ENCODE measurements at places on chromosomes 7 and 10.
A peak's percentile ranks its signal among the peaks of the same experiment; 100 is the strongest.

DNA sequence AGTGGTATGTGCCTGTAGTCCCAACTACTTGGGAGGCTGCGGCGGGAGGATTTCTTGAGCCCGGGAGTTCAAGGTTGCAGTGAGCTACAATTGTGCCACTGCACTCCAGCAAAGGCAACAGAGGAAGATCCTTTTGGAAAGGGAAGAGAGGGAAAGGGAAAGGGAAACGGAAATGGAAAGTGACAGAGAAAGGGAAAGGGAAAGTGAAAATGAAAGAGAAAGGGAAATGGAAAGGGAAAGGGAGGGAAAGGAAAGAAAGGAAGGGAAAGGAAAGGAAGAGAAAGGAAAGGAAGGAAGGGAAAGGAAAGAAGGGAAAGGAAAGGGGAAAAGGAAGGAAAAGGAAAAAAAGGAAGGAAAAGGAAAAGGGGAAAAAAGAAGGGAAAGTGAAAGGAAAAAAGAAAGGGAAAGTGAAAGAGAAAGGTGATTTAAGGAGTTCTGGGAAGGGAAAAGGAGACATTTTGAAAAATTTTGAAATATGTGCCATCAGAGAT is 2.3 kb upstream of the ZC3HAV1 start:
- DNase-seq, result no peak

DNA sequence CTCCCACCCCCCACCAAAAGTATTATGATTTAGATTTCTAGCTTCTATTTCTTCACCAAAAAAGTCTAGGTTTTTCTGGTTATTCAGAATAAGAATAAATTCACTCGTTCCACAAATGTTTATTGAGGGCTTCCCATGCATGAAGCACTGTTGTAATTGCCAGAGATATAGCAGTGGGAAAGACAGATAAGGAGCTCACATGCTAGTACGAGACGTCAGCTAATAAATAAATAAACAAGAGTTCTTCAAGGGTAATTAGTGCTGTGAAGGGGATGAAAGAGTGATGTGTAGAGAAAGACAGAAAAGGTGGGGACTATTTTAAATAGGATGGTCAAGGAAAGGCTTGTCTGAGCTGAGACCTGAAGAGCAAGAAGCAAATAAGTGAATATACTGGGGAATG is 38.1 kb upstream of the SEPTIN7 start:
- DNase-seq, result no peak

GRCh38 chr10:97411406-97411805 is 10.3 kb upstream of the RRP12 start:
- no peak for DNase-seq

DNA sequence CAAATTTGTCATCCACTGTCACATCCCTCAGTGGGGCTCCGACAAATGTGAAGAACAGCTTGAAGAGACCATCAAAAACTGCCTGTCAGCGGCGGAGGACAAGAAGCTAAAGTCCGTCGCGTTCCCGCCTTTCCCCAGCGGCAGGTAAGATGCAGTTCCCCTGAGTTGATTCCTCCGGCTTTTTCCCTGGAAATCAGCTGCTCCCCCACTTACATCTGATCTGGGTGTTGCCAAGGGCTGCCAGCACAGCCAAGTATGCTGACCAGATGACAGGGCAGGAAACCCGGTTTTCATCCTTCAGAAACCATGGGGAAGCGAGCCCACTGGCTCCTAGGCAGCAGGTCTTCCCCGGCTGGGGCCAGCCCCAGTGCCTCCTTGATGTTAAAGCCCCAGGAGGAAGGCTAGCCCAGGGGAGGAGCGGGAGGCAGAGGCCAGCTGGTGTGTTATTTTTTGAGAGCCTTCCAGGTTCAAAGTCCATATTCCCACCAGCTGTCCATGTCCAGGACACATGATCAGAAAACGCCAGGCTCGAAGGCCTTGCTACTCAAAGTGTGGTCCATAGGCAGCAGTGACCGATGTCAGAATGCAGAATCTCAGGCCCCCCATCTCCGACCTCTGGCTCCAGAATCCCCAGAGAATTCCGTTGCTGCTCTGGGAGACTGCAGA is 23.4 kb downstream of the AIFM2 start:
- DNase-seq, result no peak

DNA sequence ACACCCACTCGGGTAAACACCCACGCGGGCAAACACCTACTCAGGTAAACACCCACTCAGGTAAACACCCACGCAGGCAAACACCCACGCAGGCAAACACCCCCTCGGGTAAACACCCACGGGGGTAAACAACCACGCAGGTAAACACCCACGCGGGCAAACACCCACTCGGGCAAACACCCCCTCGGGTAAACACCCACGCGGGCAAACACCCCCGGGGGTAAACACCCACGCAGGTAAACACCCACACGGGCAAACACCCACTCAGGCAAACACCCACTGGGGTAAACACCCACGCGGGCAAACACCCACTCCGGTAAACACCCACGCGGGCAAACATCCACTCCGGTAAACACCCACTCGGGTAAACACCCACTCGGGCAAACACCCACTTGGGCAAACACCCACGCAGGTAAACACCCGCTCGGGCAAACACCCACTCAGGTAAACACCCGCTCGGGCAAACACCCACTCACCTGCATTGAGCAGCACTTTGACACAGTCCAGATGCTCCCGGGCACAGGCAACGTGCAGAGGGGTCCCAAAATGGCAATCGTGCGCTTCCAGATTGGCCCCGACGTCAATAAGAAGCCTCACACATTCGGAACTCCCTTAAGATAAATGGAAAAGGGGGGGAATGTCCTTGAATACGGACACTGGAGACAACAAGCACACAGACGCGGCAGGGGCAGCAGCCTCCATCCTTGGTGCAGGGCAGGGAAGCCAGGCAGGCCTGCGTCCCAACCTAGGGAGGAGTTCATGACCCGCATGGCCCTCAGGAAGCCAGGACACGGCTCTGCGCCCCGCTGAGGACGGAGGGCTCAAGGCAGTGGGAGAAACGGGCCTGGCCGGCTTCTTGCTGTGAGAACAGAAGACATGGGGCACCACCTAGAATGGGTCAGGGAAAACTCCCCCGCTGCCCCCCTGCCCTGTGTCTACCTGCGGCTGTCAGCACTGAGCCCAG is 17.6 kb downstream of the ASB13 start:
- no peak for DNase-seq

- no peak for DNase-seq
Measured at GRCh38 chr10:125991392-125991791, 95.0 kb downstream of the FANK1 start.

DNA sequence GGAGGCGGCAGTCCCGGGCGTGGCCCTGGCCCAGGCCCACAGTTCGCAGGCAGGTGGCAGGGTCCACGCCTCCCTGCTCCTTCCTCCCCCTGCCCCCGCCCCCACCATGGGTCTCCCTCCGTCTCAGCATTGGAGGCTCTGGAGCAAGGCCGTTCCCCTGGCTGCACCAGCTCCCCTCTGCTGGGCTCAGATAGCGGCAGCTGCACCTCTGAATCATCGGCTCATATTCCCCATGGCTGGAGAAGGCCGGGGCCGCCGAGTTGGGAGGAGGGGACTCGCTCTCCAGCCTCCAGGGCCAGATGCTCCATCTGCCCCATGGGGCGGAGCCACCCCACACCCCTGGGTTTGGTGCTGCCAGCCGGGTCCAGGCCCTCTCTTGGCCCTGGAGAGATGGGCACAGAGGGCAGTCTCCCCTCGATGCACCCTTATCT is 145.0 kb downstream of the ELFN1 start:
- no peak for DNase-seq

DNA sequence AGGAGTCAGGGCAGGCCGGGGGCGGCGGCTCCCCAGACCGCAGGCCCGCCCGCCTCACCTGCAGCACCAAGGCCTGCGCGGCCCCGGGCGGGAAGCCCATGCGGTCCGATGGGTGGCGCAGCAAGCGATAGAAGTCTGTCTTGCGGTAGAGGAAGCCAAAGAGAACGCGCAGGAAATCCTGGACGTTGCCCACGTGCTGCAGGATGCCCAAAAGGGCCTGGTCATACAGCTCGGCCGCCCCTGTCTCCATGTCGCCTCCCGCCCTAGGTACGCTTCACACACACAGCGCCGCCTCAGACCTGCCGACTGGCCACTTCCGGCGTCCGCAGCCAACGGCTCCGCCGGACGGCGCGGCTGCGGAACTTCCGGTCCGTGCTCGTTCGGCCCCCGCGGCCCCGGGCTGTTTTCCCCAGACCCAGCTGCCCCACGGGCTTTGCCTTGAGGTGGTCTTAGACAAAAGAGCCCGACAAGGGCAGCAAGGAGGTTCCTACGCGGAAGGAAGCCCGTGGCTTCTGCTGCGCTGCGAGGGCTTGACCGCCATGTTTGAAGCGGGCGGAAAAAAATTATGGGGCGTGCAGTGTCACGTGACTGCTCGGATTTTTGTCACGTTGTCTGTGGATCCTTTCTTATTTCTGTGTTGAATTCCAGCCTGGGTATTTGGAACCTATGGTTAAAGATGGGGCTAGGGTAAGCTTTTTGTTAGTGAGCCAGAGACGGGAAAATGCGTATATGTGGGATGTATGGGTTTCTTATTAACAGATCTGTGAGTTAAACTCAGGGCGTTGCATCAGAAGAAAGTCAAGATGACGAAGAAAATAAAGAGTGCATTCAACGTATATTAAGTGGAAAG is at the start of gene NUDCD3:
Gene NUDCD3, minus strand, starts transcription at position 308 of the 850 bp plus-strand sequence. Its CDS starts 58 bp downstream, at position 250.
- peak; percentile 91 for DNase-seq

DNA sequence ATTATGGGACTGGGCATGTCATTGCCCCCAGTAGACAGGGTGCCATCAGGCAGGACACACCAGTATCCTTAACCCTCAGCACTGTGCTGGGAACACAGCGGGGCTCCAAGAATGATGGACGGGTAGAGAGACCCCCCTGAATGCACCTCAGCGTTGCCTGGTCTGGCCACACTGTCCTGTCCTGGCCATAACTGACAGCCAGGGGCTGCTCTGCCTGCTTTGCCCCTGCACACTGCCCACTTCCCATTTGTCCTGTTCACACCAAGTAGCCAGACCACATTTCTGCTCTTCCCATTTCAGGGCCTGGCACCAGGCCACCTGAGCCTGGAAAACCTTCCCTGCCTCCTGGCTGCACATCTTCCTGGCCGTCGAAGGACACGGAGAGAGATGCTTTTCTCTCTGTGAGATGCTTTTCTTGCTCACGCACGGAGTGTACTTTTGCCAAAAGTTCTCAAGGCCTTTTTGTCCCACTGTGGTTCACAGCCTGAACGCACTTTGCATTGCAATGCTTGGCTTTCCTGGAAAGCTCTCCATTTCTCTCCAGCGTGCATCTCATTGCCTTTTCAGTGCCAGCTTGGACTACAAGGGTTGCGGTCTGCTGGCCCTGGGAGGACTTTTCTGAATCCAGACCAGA is 131.0 kb upstream of the EEPD1 start:
- no peak for DNase-seq

DNA sequence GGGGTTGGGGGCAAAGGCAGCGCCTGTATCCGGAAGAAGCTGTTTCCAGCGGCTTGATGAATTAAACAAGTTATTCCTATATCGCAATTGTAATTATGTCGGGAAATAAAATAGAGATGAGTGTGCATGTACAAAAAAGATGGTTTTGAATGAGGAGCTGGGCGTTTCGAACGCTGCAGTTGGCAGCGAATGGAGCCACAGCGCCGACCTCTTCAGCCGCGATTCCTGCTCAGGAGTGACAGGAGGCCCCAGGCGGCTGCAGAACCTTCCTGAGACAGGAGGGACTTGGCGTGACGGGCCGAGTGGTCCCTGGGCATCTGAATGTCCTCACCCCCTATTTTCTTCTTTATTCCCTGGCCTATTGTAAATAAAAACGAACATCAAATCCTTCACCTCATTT is 184.9 kb downstream of the DNAJB6 start:
- no peak for DNase-seq

DNA sequence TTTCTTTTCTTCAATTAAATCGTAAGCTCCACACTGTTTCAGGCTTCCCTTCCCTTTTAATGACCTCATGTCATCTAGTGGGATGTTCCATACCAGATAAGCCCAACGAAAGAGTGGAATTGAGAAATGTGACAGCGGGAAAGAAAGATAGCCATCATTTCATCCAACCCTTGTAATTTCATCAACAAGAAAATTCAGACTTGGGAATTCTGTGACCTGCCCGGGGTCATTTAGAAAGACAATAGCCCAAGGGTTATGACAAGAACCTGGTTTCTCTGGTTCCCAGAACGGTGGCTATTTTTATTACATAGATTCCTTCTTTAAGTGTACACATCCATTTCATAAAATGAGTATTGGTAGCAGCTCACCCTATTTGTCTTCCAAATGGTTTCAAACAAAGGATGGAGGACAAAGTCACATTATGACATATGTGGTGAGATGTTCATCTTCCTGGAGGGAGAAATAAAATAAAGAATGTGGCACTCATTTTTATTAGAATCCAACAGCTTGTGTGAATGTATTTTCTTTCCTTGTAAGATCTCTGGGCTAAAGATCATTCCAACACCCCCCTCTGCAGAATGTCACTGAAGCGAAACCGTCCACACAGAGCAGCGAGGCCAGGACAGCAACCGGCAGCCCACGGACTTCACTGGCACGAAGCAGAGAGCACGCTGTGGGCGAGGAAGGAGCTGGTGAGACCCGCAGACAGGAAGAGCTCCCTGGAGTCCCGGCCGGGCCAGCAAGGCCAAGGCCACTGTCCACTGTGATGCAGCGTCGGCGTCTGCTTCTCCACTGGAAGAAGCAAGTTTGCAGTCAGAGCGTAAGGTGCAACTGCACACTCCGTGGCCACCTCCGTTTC is 199.9 kb downstream of the KLF6 start:
- no peak for DNase-seq

DNA sequence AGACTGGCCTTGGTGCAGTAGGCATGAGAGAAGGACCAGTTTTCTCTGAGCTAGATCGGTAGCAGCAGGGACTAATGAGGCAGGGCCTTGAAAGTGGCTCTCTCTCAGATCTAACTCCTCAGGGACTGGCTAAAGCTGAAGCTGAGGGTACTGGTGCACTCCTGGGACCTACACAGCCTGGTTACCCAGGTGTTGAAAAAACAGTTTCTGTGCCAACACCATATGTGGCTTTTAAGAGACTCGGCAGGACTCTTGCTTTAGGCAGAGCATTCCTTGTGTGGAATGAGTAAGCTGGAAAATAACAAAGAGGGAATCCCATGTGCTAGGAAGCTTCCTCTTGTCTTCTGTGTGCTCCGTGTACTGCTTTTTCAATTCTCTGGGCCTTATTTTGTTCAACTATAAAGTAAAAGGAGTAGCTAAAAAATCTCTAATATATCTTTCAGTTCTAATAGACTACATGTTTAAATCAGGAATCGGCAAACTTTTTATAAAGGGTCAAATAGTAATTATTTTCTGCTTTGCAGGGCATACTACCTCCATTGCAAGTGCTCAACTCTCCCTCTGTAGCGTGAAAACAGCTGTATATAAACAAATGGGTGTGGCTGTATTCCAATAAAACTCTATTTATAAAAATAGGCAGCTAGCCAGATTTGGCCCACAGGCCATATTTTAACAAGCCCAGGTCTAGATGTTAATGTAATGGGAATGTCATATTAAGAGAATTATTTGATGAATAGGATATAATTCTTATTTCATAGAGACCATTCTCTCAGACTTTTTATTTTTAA is 186.1 kb upstream of the KAT6B start:
- no peak for DNase-seq
